Anterior cingulate cortex (tissue), 58 donors: ENCODE measurements at places on chromosomes 4 and X.

DNA sequence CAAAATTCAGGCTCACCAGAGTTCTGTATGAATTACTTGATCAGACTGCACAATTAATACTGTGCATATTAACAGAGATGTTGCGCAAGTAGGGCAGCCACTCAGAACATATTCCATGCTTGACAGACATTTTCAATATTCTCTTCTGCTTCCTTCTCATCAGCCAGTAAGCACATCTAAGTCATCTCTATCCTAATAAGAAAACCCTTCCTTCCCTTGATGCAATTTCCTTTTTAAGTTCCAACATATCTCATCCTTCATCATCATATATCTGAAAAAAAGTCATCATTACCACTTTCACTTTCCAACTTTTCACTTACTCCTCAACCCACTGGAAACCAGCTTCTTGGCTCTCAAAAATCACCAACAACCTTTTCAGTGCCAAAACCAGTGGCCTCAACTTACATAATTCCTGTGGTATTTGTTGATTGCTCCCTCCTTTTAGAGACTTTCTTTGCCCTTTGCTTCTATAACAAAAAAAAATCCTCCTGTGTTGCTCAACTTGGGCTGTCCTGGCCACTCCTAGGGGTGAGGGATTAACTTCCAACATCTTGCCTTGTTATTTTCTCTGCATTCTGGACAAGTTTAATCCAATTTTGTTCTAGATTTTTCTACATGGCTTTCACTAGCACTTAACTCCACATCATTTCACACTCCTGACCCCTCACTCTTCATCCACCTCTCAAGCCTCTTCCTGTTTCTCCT, 14.1 kb downstream of the MBNL3 start:
- no peak for DNase-seq

- peak; percentile 68 for DNase-seq
These were observed 152.0 kb upstream of the SLC4A4 start for GRCh38 chr4:71186566-71187403.

DNA sequence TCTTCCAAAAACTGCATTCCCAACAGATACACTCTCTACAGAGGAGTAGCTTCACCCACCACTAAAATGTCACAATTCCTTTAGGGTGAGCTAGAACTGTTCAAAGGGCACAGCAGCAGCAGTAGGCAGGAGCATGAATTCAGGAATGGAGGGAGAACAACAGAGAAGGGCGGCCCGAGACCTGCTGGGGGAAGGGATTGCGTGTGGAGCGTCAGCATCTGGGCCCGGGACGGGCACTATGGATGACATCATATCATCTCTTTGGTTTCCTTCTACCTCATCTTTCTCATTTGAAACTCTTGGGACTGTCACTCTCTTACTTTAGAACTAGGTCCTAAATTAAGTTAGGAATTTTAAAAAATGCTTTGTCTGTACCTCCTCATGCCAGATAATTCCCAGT, 95.0 kb downstream of the PHOX2B start:
- no peak for DNase-seq

- no peak for DNase-seq
These were observed 162.1 kb downstream of the SMIM20 start for GRCh38 chr4:26076000-26076587.

GRCh38 chrX:15781961-15782699, 8.2 kb upstream of the ZRSR2 start:
- no peak for DNase-seq

- no peak for DNase-seq
These were observed 10.4 kb downstream of the RAB9A start for GRCh38 chrX:13699183-13699826.

- no peak for DNase-seq
These were observed 748.0 kb upstream of the PCDH7 start for GRCh38 chr4:29972121-29972520.

DNA sequence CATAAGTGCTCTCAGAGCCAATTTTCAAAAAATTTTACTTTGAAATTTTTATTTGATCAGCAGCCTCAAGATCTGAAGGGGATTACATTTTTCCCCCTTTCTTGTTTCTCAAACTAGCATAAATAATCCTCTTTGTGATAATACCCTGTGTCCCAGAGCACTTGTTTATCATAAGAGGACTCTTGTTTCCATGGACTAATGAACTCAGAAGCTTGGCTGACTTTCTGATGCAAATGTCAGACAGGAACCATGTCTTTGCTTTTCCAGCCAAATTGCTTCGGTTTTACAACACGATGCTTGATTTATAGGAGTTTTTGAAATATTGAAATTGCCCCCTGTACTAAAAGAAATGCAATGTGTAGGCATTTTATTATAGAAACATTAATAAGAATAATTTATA, 859.3 kb upstream of the LCORL start:
- DNase-seq, result no peak

DNA sequence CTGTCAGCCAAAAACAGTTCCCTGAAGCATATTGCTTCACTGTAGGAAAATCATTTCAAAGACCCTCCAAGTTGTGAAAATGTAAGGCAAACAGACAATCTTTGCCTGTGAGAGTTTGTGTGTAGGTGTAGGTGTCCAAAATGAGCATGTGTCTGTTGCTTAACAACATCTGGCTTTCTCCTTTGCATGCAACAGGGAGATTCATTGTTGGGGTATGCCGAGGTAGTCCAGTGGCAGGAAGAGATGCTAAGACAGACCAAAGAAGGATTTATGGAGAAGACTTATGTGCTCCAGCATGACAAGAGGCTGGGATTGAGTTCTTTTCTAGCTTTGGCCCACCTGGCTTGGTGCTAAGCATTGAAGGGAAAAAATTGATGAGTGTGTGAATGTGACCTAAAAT, 29.8 kb upstream of the SMAD1 start:
- no peak for DNase-seq

GRCh38 chr4:41573502-41574001, 35.6 kb downstream of the LIMCH1 start:
- DNase-seq, result no peak

- no peak for DNase-seq
These were observed 20.8 kb upstream of the TMEM185A start for GRCh38 chrX:149652232-149652981.

GRCh38 chrX:23246001-23246400, 88.6 kb upstream of the PTCHD1 start:
- DNase-seq, result no peak

GRCh38 chrX:75303795-75304194, 29.9 kb downstream of the UPRT start:
- no peak for DNase-seq

DNA sequence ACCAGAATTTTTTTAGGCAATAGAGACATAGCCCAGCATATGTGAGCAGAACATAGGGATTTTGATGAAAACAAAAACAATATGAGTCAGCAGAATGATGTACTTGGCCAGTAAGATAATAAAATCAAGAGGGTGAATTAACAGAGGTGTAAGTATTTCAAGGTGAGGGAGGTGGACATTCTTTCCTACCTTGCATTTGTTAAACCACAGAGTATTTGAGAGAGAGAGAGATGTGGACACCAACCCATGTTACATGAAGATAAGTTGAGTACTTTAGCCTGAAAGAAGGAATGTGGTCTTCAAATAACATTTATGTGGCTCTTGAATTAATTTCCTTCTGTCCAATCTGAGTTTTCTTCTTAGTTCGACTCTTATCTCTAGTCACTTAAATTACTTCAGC, 68.6 kb downstream of the DIAPH2 start:
- DNase-seq, result no peak

DNA sequence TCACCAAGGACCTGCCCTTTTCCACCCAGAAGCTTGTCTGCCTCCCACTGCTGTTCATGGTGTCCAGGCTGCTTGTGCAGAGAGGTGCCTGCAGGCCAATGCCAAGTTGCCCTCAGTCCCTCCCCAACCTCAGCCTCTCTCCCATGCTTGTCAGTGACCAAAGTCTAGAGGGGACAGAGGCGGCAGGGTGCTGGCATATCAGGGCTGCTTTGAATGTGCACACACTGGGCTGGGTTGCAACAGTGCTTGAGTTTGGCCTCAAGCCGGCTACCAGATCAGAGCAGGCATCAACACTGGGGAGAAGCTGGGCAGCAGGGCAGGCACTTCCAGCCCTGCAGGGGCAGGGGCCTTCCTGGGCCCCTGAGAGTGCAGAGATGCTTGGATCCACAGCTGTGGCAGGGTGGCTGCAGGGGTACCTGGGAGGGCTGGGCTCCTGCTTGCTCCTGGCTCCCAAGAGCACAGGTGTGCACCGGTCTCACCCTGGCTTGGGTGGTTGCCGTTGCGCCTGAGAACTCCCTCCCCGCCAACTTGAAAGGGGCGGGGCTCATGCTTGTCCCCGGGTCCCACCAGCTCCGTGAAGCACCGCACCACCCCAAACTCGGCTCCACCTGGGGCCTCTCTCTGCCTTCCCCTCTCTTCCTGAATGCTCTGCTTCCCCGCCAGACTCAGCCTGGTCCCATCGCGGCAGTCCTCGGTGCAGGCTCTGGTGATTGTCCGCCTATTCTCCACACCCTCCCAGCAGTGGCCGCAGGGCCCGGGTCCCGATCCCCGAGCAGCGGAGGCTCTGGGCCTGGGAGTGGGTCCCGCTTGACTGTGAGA, 1681.9 kb upstream of the ADGRL3 start:
- no peak for DNase-seq

GRCh38 chrX:37995428-37995827, 10.9 kb upstream of the SYTL5 start:
- DNase-seq, result no peak

GRCh38 chr4:72974694-72975487, 94.6 kb downstream of the COX18 start:
- DNase-seq, result no peak

GRCh38 chr4:98728433-98728832, 70.0 kb upstream of the TSPAN5 start:
- no peak for DNase-seq

GRCh38 chr4:188196134-188196735, 57.0 kb downstream of the TRIML1 start:
- DNase-seq, result no peak

GRCh38 chr4:3713346-3713745, 52.8 kb upstream of the ADRA2C start:
- DNase-seq, result no peak

- DNase-seq, result no peak
These were observed 168.6 kb downstream of the PTTG2 start for GRCh38 chr4:38128478-38129459.

DNA sequence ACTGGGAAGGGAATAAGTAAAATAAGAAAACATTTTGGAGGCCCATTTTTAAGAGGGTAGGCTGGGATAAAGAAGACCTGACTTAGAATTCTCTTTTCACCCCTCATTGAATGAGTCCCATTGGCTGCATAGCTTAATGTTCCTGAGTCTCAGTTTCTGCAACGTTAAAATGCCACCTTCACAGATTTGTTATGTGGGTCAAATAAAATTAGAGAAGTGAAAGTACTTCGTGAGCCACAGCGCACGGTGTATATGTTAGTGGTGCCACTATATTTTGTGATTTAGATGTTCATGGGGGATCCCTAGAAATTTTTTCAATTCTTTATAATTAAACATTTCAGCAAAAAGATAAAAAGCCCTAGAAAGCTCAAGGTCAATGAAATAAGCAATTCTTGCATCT, 109.2 kb upstream of the HS3ST1 start:
- no peak for DNase-seq

DNA sequence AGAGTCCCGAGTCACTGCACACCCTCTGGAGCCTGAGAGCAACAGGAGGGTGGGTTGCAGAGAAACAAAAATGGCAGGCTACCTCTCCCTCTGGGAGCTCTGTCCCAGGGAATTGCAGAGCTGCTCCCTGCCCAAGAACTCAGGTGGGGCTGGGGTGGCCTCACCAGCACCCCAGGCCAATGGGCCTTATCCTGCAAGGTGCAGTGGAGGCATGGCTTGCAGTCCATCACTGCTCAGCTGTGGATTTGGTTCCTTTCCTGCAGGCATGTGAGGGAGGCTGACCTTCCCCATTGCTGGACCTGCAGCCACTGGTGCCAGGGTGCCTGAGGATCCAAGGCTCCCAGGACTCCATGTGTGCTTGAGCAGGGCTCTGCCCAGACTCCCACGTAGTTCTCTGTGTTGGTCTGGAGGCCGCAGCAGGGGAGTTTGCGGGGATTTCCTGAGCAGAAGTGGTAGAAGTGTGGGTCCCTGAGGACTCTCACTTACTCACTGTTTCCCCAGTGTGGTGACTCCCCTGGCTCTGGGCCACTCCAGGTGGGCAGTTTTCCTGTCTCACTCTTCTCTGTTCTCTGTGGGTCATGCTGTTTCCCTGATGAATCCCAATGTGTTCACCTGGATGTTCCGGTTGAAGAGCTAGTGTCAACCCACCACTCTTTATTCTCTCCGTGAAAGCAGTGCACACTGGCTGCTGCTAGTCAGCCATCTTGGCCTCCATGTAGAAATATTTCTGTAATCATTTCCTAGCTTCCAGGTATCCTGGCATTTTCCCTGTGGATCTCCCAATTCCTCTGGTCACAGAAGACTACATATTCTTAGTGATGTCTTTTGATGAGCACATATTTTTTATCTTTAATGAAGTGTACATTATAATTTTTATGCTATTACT, 82.3 kb downstream of the ARHGAP24 start:
- DNase-seq, result no peak

DNA sequence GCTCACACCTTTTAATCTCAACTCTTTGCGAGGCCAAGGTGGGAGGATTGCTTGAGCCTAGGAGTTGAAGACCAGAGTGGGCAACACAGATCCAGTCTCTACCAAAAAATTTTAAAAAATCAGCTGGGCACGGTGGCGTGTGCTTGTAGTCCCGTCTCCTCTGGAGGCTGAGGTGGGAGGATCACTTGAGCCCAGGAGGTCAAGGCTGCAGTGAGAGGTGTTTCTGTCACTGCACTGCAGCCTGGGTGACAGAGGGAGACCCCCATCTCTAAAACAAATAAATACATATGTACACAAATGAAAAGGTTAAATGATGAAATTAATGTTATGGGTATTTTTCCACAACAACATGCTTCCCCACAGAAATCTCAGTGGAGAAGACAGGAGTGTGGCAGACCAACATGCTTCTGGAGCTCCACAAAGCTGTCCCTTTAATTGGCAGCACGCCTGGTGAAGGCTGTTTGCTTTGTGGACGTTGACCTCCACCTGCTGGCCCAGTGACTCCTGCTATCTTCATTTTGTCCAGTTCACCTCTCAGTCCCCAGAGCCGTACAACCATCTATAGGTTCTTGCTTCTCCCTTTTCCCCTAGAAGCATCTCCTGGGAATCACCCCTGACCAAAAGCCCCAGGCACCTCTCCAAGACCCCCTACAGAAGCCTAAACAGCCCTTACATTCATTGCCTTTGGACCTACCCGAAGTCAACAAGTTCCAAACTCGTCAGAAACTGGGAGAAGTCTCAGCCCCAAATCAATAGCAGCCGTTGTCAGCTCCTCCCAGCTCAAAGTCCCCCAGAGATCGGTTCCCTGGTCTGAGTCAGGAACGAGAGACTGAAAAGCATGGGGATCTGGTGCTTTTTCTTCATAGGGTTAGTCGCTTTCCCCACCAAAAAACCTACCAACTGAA, 36.4 kb upstream of the CD99 start:
- DNase-seq, result no peak

- no peak for DNase-seq
These were observed 307.5 kb upstream of the ANXA10 start for GRCh38 chr4:167784826-167785225.

GRCh38 chr4:36325499-36325898, 44.1 kb downstream of the DTHD1 start:
- no peak for DNase-seq

GRCh38 chr4:126375462-126376054, 1060.8 kb downstream of the FAT4 start:
- no peak for DNase-seq
